Fibroblast of skin of left biceps (primary cell): ENCODE measurements at places on chromosomes 1 and 21.

GRCh38 chr1:60769082-60769481 is 313.3 kb upstream of the NFIA start:
- DNase-seq: no peak

DNA sequence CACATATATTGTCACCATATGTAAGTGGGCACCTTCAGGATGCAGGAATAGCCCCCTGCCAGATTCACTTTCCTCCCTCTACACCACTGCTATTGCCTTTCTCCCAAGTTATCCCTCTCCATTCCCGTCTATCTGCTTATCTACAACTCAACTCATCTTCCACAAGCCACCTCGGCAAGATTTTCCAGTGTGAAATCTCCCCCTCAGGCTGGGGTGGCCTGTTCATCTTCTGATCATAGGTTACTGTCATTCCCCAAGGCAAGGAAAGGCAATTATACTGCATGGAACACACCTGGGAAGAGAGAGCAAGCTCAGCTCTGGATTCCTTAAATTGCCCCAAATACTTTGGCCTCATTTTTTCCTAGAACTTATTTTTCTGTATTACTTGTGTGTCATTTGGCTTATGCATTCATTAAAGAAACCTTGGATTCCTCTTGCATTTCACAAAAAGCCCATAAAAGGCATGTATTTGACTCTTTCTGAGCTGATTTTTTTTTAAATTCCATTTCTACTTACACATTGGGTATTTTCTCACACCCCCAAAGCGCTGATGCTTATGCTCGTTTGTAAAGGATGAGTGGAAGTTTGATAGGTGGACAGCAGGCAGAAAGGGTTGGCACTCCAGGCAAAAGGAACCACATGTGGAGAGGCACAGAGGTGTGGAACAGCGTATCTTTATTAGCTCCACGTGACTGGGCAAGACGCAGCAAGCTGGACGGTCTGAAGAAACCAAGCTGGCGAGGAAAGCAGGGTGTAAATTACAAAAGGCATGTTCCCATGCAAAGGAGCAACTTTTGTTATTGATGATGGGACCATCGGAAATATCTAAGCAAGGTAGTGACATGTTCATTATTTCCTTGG is 169.7 kb upstream of the RAB4A start:
- no peak for DNase-seq

GRCh38 chr1:167863921-167864279 is 50.0 kb downstream of the ADCY10 start:
- no peak for DNase-seq

DNA sequence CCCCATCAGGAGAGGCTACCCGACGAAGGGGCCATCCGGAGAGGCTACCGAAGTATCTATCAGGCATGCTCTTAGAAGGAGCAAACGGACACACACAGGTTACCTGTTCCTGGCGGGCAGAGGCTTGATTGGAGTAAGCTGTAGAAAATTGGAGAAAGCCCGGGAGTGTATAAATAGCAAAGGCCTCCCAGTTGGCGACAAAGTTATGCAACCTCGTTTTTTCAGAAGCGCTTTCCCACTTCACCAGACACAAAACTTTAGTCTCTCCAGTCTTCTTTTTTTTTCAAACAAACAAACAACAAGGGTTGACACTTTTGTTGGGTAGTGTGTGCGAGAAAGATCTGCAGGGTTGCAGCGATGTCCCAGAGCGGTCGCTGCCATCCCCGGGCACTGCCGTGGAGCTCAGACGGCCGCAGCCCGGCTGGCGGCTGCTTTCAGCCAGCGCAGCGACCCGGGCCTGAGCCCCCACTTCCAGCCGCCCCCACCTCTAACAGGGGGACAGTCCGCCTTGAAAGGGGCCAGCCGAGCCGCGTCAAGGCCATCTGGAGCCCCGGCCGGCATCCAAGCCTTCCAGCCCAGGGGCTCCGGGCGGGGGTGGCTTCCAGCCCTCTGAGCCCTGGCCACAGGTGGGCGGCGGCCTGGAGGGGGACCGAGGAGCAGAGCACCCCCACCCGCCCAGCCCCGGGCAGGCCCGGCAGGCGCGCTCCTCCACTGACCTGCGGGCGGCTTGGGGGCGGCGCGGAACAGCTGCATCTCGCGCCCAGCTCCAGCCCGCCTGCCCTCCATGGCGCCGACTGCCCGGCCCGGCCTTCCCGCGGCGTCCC is 616 bp downstream of the MCOLN3 start:
- DNase-seq: no peak

- no peak for DNase-seq
These were observed 141.4 kb upstream of the ETS2 start for GRCh38 chr21:38664315-38664714.

DNA sequence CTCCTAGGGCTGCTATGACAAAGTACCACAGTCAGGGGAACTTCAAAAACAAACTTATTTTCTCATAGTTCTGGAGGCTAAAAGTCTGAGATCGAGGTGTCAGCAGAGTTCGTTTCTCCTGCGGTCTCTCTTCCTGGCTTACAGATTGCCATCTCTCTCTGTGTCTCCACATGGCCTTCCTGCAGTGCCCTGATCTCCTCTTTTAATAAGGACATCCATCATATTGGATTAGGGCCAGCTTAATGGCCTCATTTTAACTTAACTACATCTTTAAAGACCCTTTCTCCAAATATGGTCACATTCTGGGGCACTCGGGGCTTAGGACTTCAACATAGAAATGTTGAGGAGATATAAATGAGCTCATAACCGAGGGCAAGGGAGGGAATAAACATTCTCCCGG is 12.2 kb downstream of the C1orf74 start:
- DNase-seq: no peak

DNA sequence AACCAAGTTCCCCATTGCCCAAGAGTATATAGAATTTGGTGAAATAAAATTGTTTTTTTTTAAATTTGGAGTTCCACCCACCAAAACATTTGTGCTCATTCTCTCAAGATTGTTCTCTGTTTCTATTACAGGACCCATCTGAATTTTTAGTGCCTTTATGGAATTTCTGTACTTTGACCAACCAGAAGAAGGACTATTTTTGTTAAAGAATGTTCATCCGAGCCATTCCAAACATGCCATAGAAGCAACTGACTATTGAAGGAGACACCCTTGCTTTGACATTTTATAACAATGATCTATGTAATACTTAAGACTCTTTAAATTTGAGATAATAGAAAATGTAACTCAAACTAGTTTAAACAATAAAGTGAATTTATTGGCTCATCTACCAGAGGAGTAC is 655.7 kb upstream of the ADAMTS5 start:
- no peak for DNase-seq

DNA sequence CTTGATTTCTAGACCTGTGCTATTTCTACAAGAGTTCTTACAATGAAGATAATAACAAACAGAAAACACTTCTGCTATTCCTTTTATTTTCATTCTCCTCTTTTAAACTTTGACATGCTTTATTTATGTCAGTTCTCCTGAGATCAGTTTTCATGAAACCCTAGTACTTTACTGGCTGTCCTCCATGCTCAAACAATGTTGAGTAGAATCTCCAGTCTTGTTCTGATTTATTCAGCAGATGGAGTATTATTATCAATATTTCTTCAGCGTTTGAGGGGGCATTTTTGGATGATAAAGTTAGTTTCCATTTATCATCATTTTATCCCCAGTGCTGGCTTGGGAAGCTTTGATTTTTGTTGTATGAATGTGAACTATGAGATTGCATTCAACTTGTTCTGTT is 85.9 kb upstream of the WARS2 start:
- DNase-seq: no peak

GRCh38 chr1:220708936-220709801 is 19.0 kb downstream of the C1orf115 start:
- DNase-seq: no peak

- peak; percentile 40 for DNase-seq
These were observed 25.2 kb downstream of the FHAD1 start for GRCh38 chr1:15272009-15272781.

DNA sequence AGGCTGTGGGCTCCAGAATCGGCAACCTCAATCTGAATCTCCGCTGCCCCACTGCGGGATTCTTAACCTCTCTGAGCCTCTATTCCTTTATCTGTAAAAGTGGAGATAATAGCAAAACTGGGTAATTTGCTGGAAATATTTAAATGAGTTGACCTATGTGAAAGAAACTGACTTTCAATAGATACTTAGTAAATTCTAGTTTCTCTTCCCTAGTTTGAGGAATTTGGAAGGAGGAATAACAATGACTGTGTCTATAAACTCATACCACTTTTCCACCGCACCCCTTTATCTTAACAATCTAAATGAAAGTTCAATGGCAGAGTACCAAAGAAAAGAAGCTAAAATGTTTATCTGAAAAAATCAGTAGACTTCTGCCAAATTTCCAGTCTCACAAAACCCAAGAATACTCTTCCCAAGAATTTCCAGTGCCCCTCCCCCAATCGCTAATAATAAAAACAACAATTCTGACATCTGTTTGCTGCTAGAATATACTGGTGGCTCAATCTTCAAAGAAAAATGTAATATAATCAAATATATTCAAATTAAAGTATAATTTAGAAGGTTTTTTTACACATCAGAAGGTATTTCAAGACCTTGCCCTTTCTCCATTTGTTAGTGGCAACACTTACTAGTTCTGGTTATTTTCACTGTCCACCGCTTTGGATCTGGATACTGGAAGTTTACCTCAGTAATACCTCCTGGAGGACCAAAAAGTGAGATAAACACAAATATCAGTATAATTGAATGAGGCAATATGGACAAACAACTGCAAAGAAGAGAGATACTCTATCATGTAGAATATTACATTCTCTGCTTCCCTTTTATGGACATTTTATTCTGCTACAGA is 171.2 kb downstream of the LTN1 start:
- DNase-seq: no peak

DNA sequence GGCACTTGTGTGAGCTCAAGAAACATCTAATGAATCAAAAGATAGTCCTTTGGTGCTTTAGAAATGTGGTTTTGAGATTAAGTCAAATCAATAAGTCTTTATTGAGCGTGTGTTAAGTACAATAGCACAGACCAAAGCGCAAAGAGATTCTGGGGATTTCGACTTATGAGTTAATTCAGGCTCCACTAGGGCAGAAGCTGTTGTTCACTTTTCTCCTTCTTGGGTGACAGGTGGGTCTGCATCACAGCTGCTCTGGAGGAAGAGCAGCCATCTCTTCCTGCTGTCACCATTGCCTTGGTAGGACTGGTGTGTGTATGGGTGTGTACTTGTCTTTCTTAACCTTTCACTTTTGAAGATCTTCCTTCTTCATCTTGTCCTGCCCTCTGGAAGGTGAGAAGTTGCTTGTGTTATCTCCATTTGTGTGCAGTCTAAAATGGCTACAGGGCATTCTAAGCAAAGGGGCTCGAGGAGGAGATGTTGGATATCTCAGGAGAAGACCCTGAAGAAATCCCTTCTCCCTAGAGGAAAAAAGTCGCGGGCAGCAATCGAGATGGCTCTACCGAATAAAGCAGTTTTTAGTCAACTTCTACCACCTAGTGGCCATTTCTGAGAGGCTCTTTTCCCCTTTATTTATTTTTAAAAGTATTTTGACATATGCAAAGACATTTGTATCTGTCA is 22.9 kb upstream of the DISC1 start:
- no peak for DNase-seq

- DNase-seq: no peak
These were observed 527 bp downstream of the MACO1 start for GRCh38 chr1:25430967-25431881.

- DNase-seq: no peak
These were observed at the start of gene PKP1 for GRCh38 chr1:201282931-201283829. PKP1 (plus strand) TSS chr1:201283506; CDS start chr1:201283703, 197 bp downstream.

- DNase-seq: no peak
These were observed 48.3 kb upstream of the H6PD start for GRCh38 chr1:9186082-9186859.

DNA sequence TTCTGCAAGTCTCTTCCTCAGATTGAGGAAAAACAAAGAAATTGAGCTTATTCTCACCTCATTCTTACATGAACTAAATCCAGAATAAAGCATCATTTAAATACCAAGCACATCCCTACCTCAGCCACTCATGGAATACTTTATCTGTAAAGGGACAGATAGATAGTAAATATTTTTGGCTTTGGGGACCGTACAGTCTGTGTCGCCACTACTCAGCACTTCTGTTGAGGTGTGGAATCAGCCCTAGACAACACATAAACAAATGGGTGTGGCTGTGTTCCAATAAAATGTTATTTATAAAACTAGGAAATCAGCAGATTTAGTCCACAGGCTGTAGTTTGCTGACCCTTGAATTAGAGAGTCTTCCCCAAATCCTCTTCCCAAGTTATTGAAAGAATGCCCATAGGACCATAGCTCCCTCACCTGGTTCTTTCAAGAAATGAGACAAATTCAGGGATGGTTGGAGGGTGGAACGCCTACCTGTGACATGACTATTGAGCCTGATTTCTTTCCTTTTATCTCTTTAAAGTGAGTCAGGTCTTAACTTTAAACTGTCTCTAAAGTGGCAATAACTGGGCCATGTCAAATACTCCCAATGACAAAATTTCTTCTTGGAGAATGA is 878.5 kb downstream of the USP25 start:
- DNase-seq: no peak

DNA sequence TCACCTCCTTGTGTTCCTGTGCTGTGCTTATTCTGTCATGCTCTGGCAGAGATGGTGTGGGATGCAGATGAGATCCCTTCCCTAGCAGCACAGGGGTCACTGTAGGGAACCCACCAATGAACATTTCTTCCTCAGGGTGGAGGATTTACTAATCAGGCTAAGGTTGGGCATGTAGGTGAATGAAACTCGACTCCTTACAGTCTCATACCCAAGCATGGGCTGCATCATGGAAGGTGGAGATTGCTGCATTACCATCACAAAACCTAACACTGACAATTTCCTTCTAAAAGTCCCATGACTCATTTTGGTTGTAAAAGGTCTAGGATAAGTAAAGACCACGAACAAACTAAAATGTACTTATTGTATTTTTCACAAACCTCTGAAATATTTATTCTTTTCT is 399.9 kb downstream of the DSCAM start:
- DNase-seq: no peak

DNA sequence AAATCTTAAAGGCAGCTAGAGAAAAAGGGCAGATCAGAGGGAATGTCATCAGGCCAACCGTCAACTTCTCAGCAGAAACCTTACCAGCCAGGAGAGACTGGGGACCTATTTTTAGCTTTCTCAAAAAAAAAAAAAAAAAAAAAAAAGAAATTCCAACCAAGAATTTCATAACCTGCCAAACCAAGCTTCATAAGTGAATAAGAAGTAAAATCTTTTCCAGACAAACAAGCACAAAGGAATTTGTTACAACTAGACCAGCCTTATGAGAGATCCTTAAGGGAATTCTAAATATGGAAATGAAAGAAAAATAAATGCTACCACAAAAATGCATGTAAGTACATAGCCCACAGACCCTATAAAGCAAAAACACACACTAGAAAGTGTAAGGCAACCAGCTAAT is 267.7 kb downstream of the AKT3 start:
- peak; percentile 36 for DNase-seq

GRCh38 chr21:41762753-41763152 is 4.1 kb downstream of the RIPK4 start:
- DNase-seq: no peak
